ENCODE measurements at places on chromosomes 11 and 22. TPM values are rescaled to one million over a fixed set of nuclear protein-coding genes. Genes with fewer than 3 reads are reported as not detected.

DNA sequence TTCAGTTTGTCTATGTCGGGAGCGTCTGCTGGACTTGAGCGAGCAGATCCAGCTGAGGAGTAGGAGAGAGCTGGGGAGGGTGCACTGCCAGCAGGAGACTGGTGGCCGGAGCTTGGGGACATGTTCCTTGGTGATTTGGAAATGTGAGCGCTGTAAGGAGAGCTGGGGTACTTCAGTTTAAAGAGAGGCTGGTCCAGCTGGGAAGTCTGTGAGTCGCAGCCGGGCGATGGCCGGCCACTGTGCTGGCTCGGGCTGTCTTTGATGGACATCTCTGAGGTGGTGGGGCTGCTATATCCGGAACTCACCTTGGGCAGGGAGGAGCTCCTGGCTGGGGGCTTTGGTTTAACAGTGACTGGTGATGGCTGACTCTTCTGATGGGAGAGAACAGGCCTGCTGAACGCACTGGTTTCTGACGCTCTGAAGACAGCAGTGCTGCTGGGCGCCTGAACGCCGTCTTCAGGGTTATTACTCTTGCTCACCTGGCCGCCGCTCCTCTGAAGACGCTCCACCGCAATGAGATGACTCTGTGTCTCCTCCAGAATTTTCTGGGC, 63.6 kb upstream of the PITPNB start:
- no peak for DNase-seq

- DNase-seq, result peak; percentile 32
These were observed 2.0 kb upstream of the TP53I11 start for GRCh38 chr11:44952500-44953260.

- DNase-seq, result no peak
These were observed 36.1 kb upstream of the LRRC32 start for GRCh38 chr11:76706667-76707066.

- peak; percentile 31 for DNase-seq
These were observed 43.6 kb downstream of the PPARA start for GRCh38 chr22:46193898-46194310.

GRCh38 chr11:31408201-31408600, 38.5 kb downstream of the DNAJC24 start:
- no peak for DNase-seq

GRCh38 chr11:11978098-11978637, 30.3 kb downstream of the DKK3 start:
- DNase-seq, result no peak

DNA sequence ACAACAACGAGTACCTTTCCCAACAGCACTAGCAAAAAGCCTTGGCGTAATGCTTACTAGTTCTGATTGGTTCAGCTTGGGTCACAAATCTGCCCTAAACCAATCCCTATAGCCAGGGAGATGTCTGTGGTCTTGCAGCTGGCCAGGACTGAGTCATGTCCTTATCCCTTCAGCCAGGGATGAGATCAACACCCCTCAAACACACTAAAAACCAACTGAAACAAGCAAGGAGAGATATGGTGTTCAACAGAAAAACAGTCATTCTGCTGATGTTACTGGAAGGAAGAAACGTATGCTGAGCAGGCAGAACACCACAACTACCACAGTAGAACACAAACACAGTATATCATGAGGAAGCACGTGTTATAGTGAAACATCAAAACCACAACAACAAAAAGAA, 375.6 kb downstream of the LARGE1 start:
- DNase-seq, result no peak

GRCh38 chr11:2989006-2989405, 3.1 kb downstream of the NAP1L4 start:
- no peak for DNase-seq

GRCh38 chr11:35661534-35661933, 1.0 kb upstream of the TRIM44 start:
- no peak for DNase-seq

DNA sequence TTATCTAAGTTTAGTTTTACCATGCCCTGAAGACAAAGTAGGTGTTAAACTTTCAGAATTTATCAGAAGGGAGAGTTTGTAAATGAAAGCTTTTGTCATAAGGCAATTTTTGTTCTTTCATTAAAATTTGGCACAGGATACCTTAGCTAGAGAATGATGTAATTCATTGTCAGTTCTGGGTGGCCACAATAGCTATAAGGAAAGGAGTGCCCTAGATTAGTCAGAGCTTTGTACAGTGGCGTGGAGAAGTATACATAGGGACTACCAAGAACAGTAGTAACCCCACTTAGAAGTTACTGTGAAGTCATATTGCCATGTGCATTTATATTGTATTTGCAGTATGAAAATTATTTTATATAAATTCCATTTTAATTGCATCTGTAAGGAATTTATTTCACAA, 126.3 kb upstream of the CARD18 start:
- no peak for DNase-seq

- peak; percentile 18 for DNase-seq
These were observed 101.1 kb downstream of the GRIK4 start for GRCh38 chr11:120612513-120613263.

DNA sequence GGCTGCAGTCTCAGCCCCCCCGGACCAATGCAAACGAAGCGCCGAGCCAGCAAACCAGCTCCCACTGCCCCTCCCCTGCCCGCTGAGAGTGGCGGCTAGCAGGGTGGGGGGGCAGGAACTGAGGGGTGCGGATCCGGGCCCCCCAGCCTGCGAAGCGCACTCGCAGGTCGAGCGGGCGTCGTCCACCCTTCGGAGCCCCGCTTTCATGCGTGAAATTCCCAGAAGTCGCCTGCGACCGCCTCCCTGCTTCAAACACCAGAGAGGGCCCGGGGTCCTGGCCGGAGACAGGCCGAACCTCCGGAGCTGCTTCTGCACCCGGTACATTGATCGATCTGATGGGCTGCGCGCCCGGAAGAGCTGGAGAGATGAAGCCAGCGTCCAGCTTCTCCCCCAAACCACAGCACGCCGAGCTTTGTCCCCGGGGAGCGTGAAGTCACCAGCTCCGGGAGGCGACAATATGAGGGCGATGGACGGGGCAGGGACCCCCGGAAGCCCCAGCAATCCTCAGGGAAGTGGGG, 646 bp upstream of the PATZ1 start:
- DNase-seq, result peak; percentile 78

DNA sequence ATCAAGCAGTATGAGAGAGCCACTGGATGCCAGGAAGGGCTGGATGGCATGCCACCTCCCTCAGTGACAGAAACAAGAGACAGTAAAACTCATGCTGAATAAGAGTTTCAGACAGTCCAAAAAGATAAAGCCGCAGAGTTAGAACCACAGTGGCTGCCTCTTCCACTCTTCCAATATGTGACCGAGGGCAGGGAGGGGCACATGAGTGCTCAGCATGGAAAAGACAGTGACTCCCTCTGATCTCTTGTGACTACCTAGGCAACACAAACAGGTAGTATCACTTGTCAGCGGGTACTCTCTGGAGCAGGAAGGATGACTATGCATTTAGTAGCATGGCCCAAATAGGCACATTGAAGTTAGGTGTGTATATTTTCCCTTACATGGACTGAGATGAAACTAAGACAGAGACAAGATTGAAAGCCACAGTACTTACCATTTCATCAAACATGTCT, 295.4 kb downstream of the CADM1 start:
- DNase-seq, result no peak

GRCh38 chr11:12380565-12381325, 3.4 kb downstream of the PARVA start:
- DNase-seq, result no peak

- no peak for DNase-seq
These were observed 9.4 kb upstream of the RTCB start for GRCh38 chr22:32421484-32421883.

- peak; percentile 56 for DNase-seq
These were observed 6.2 kb downstream of the PANX1 start for GRCh38 chr11:94134651-94135512.

GRCh38 chr22:37128555-37129281, 19.2 kb upstream of the TMPRSS6 start:
- DNase-seq, result no peak

GRCh38 chr11:66118847-66119246, 48.8 kb downstream of the PACS1 start:
- no peak for DNase-seq

GRCh38 chr11:68338051-68338780, 25.8 kb downstream of the LRP5 start:
- DNase-seq, result no peak

- no peak for DNase-seq
These were observed 14.6 kb upstream of the CYP2D6 start for GRCh38 chr22:42145175-42145574.

GRCh38 chr11:47572715-47573255, 6.0 kb downstream of the KBTBD4 start:
- DNase-seq, result no peak

DNA sequence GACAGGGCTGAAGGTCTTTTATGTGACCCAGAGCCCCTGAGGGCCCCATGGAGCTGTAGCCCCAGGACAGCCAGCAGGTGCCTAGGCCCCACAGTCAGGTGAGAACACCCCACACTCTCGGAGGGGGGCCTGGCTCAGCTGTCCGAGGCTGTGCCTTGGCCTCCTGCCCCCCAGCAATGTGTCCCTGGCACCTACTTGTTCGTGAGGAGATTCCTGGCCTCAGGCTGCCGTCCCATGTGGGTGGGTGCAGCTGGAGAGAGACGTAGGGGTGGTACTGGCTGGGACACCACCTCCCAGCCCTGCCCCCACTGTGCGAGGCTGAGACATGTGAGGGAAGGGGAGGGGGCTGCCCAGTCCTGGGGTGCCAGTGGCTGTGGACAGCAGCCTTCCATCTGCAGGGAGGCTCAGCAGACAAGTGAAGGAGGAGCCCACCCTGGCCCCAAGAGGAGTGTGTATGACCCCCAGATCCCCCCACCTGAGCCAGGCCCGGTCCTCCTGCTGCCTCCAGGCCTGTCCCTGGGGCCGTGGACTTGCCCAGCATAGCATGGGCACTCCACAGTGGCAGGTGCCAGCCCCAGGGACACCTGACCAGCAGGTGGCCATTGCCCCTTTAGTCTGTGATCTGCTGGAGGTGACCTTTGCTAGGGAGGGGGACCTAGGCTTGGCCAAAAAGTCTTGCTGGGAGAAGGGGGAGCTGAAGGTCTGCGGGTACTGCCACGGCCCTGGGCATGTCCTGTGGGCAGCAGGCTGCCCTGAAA, 17.0 kb downstream of the IL17REL start:
- no peak for DNase-seq

- no peak for DNase-seq
These were observed 567.9 kb downstream of the NTM start for GRCh38 chr11:131938351-131938751.

GRCh38 chr22:20238901-20239675, 29.0 kb downstream of the RTN4R start:
- DNase-seq, result no peak

DNA sequence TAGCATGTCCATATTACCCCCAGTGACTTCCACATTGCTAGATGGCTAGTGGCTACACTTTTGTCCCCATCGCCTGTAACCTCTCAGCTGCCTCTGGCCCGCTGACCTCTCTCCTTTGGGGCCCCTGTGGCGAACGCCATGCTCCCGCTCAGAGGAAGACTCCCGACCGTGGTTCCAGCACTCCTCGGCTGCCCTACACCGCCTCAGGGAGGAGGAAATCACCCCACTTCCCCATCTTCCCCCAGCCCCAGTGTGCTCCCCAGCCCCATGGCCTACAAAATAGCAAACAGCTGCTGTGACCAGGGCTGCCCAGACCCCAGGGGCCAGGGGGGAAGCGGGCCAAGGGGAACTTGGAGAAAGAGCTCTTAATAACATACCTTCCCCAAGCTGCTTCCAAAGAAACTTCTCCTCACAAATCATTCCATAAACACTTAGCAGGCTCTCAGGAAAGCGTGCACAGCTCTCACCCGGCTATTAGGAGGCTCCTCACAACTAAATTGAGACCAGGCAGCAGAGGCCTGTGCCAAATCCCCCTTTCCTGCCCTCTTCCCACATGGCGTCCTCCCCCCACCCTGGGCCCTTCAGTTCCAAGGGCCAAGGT, 63.5 kb upstream of the WNT11 start:
- DNase-seq, result no peak

DNA sequence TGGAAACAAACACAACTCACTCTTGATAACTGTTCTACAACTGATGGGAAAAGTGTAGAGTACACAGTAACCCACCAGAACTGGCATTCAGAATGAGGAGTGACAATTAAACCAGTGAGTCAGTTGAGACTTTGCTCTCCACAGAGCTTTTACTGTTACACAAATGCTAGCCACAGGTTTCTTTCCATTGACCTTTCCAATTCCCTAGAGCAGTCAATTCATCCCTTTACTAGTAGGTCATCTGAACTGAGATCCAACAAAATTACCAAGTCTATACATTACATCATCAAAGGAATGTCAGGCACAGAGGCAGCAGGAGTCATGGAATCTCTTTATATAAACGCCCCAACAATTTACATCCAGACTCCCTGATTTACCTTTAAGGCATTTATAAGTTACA, 65.9 kb downstream of the PHF21A start:
- DNase-seq, result no peak

GRCh38 chr22:26303475-26303874, 125.6 kb upstream of the ASPHD2 start:
- no peak for DNase-seq

DNA sequence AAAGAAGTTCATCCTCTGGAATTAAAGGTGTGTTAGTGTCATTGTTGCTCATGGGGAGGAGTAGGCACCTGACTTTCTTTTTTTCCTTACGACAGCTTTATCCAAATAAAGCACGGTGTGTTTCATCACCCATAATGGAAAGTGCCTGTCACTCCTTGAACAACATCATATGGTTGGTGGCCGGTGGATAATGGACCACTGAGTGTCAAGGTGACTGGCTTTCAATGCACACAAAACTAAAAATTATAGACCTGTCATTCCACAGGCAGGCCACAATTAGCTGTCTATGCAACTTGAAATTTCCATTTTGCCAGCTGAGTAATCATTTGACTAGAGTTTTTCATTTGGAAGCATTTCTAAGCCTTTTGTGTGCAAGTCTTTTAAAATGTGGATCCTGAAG, 45.0 kb upstream of the MPPED2 start:
- no peak for DNase-seq

DNA sequence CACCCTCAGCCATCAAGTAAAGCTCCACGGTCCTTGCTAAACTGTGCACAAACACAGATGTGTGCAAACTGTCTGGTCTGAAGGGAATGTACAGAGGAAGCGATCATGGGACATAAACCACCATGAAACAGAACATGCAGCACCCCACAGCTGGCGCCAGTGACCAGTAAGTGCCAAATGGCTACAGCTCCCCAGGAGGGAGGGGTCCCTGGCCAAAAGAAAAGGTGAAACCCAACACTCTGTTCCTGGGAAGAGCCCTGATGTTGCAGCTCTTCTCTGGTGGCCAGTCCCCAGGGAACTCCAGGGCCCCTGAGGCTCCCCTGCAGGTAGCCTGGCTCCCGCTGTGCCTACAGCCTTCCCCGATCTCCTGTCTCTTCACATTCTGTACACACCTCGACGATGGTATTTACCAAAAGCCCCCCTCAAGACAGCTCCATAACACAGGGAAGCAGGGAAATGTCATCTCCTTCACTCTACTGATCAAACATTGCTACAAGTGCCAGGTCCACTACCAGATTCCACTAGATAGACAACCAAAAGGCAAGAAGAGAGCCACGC, 2.9 kb downstream of the DGCR6L start:
- no peak for DNase-seq

GRCh38 chr22:31343235-31344191, 2.6 kb downstream of the PATZ1 start:
- no peak for DNase-seq

The LRRC74B gene
- total RNA-seq, result not detected

The VWCE gene
- total RNA-seq, result not detected

The RASL10A gene
- not detected for total RNA-seq

The FAT3 gene
- total RNA-seq, result 2.7 TPM

The C11orf71 gene
- 0.81 TPM for total RNA-seq

The TRIM34 gene
- 15.3 TPM for total RNA-seq

The TMEM86A gene
- total RNA-seq, result 1.4 TPM

The P2RY6 gene
- total RNA-seq, result 0.41 TPM

All from Caki2 (cell line).